ENCODE measurements at places on chromosomes 6 and 20. TPM values are rescaled to one million over a fixed set of nuclear protein-coding genes. Genes with fewer than 3 reads are reported as not detected.

The ELOVL4 gene
- 15.1 TPM for total RNA-seq

DNA sequence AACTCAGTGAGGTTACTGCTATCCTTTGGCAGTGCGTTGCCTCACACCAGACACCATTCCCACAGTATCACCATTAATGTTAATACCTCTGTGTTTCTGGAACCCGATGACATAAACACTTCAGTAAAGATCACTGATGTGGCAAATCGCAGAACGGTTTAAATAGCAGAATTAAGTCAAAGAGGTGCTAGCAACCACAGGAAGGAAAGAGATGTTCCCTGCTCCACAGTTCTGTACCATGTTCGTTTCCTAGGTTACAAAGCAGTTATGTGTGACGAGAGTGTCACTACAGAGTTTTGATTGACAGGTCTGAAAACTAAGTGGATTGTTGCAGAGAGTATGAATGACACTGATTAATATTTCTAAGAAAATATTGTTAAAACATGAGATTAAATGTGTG lies 272.3 kb downstream of the KHDRBS2 start:
- no peak for DNase-seq
- H3K4me3 ChIP-seq, result no peak overlapping the region
- no peaks in the 10 kb centered on the region for H3K36me3 ChIP-seq
- no peaks in the 10 kb centered on the region for H3K27me3 ChIP-seq

GRCh38 chr6:131792091-131792496 lies 15.7 kb upstream of the ENPP1 start:
- H3K27me3 ChIP-seq, result no peaks in the 10 kb centered on the region
- no peaks in the 10 kb centered on the region for H3K4me1 ChIP-seq
- no peaks in the 10 kb centered on the region for H3K36me3 ChIP-seq
- no peak overlapping the region for H3K4me3 ChIP-seq
- no peak overlapping the region for H3K27ac ChIP-seq

The TMEM244 gene
- total RNA-seq, result not detected
